Memory B cell (primary cell): ENCODE measurements at places on chromosomes 11 and 22.

DNA sequence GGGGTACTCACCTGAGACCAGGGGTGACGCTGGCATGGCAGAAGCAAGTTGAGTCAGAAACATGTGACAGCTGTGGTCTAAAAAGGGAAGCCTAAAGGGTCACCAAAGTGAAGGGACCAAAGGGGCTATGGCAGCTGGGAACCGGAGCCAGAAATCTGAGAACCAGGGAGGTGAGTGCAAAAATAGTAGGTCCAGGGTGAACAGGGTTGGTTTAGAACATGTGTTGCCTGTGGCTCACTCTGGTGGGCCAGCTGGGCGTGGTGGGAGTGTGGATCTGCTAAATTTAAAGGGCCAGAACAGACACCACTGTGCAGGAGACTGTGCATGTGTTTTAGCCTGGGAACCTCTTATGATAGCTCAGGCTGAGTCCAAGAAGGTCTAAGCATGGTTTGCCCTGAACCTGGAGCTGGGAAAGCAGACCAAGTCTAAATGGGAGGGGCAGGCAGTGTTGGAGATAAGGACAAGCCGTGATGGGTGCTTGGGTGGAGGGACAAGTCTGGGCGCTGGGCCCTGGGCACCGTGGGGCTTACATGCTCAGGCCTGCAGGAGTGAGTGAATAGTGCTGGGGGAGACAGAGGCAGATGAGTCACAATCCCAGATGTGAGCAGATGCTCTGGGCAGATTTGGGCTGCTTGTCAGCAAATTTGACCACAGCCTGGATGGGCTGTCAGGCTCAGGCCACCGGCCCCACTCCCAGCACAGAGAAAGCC lies 41.4 kb upstream of the ZBED5 start:
- no peak for DNase-seq

DNA sequence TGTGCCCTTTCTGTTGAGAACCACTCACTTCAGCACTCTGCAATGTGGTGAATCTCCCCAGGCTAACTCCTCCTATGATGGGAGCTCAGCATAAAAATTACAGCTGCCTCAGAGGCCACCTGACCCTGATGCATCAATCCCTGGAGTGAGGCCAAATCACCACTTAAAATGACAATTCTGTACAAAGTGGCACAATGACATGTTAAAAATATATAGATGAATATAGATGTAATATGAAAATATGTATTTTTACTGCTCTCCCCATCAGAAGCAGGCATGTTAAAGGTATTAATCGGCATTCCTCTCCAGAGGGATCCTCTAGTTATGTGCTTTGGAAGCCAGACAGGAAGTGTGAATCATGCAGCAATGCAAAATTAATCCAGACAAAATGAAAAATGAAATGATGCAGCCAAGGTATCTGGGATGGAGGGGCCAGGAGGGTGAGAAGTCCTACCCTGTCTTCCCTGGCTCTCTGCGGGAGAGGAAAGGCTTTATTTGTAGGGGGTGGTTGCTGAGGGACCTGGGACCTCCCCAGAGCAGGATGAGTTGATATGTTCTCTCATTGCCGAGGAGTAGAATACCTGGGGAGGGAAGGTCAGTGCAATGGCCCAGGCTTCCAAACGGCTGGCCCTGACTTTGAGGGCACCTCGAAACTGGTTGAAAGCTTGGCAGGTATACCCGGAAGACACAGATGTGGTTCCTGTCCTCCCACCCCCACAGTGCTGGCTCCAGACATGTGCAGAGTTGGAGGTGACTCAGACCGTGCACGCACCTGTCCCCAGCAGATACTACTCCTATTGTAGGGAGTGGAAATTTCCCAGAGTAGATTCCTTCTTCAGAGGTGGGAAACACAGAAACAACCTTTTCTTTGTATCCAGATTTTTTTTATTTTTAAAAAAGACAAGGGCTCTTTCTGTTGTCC lies 347.9 kb upstream of the NCAM1 start:
- DNase-seq: no peak

DNA sequence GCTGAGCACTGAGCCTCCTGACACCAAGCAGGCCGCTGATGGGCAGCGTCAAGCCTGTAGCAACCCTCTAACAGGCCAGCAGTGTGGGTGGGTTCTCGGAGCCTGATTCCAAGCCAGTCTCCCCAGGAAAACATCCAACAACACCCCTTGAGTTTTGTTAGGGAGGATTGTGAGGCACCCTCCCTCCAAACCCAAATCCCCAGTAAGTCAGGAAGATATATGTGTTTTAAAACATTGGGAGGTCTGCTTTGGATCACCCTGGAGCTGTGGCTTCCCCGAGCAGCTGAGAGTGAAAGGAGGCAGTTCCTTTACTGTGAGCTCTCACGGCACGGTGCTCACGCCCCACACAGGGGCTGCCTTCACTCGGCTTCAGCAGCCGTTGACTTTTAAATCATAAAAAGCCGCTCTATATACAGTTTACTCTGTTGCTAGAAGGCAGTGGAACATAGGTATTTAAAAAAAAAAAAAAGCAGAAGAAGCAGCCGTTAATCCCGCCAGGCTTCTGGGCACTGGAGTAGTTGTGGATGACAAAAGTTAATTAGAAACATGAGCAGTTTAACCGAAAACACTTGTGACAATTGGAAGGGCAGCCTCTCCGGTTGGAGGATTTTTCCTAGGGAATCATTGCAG lies 218.6 kb downstream of the NAV2 start:
- DNase-seq: no peak

DNA sequence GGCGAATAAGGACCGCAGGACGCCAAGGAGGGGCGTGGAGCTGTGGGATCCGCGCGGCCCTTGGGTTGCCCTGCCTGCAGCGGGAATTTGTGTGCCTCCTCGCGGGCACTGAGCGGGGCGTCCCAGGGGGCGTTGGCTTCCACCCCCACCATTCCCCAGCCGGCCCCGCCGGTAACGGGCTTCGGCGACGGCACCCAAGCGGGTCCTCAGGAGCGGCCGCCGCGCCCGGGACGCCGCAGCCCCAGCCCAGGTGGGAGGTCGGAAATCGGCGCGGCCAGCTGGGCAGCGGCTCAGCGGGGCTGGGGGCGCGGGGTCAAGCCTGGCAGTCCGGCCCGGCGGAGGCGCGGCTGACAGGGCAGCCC lies 320 bp downstream of the CLTCL1 start:
- no peak for DNase-seq

DNA sequence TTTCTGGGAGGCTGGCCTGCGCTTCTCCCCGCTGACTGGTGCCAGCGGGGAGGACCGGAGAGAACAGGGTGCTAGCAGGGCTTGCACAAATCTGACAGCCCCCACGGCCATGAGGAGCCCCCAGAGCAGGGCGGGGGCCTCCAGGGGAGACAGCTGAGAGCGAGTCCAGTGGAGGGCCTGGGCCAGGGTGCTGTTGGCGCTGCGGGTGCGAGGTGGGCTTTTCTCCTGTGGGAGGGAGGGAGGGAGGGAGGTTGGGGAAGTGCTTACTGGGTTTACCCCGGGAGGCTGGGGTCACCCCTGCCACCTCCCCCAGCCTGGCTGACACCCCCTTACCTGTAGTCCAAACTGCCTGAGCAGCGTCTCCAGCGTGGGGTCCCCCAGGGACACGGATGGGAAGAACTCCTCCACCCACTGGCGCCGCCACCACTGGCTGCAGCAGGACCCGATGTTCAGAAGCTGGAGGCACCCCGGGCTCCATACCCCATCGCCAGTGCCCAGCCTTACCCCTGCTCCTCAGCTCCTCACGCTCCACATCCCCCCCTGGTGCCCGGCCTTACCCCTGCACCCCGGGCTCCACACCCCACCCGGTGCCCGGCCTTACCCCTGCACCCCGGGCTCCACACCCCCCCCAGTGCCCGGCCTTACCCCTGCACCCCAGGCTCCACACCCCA lies 3.9 kb downstream of the LMF2 start:
- DNase-seq: no peak

GRCh38 chr11:74479732-74480123 lies 12.4 kb upstream of the KCNE3 start:
- no peak for DNase-seq

DNA sequence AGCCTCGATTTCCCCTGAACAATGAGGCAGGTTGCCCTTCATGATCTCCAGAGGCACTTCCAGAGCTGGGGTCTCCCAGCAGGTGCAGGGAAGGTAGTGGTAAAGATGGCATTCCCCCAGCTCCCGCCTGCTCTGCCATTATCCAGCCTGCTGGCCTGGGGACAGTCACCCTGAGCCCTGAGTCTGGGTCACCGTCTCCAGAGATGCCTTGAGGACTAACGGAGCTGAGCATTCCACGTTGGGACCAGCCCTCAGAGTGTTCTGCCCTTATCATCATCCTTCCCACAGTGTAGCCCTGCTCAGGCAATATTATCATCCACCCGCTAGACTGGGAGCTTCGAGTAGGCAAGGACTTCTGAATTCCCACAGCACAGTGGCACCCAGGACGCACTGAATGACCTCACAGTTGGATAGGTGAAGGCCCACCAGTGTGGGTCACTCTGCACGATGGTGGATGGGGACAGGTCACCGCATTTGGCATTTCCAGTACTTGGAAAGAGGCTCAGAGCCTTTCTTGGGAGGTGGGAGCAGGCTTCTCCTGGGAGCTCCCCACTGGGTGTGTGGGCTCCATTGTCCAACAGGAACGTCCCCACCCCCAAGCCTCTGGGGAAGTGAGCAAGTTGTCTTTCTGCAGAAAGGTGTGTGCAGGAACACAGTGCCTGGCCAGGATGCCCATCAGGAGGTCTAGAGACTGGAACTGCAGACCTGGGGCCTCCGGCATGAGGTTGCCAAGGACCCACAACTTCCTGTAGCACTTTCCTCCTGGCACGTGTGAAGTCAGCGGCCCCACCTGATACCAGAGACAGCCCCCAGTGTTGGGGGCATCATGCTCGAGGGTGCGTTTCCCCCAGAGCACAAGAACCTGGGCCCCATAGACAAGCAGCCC lies 51.4 kb upstream of the WNT7B start:
- no peak for DNase-seq

GRCh38 chr22:31055635-31056159 lies 25.4 kb upstream of the SMTN start:
- no peak for DNase-seq

DNA sequence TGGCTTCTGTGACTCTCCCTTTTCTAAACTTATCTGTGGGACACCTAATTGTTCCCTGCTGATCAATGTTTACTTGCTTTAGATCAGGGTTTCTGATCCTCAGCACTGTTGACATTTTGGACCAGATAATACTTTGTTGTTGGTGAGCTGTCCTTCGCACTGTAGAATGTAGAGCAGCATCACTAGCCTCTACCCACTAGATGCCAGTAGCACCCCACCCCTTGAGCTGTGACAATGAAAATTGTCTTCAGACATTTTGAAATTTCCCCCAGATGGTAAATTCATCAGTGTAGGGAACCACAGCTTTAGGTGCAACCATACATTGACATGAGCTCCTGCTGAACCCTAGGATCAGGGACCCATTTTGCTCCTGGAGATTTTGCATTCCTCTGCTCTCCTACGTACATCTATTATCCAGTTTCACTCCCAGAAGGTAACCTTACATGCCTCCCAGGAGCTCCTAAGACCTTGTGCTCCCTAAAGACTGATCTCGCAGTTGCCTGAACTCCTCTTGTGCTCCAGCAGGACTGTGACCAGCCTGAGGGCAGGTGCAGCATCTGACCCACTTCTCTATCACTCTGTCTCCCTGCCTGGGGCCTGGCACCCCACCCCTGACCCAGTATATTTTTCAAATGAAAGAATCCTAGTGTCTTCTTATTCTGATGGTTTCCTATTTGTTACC lies 107.8 kb downstream of the FAR1 start:
- no peak for DNase-seq

GRCh38 chr11:2467695-2468055 lies 22.9 kb downstream of the KCNQ1 start:
- DNase-seq: no peak

DNA sequence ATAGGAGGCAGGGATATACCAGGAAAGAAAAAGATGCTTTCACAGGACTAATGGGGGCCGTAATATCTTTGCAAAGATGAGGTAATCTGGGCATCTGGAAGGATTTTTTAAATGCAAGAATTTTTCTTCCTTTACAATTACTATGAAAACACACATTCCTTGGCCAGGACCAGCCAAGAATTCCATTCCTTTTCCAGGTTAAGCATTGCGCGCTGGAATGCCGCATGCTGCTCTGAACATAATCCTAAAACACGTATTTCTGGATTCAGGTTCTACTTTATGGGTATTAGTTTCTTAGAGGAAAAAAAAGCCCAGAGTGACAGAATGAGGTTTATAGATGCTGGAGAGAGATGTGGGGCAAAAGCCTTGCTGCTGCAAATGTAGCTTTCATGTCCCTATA lies 99.4 kb upstream of the SORL1-AS1 start:
- no peak for DNase-seq

GRCh38 chr11:83746921-83747585 lies 460.9 kb upstream of the CCDC90B start:
- DNase-seq: no peak

DNA sequence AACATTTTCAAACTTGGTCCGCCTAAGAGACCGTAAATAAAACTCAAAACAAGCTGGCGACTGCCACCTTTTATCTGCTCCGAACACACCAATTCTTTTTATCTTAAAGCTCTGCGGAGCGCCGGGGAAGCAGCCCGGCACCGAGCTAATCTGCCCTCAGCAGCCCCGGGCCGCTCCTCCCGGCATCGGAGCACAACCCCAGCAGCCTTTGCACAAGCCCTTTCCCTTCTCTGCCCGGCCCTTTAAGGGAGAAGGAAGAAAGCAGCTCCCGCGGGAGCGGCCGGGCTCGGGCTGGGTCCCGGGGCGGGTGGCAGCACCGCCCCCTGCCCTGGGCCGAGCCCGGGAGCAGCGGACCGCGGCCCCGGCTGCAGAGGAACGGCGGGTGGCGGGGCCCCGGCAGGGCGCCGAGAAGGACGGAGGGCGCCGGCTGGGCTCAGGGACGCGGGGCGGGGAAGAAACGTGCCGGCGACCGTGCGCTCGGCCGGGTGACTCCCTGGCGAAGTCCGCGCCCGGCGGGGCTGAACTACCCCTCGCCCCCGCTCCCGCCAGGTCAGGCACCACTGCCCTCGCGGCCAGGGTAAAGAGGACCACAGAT lies 133.6 kb upstream of the C11orf58 start:
- no peak for DNase-seq

- no peak for DNase-seq
Observed at GRCh38 chr11:45001466-45002165, 50.9 kb upstream of the TP53I11 start.

DNA sequence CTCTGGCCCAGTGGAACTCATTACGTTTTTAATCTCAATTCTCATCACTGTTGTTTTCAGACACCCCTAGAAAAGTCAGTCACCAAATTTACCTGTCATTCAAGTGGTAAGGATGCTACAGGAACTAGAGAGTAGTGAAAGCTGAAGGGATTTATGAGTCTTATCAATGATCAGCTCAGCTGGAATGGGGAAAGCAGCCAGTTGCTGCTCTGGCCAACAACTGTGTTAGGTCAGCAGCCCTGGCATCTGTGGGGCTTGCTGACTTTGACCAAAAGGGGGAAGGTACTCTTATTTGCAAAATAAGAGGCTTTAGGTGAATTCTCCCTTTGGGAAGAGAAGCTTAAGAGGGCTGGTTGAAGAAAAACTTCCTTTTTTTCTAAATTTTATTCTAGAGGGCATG lies 76.2 kb upstream of the HORMAD2 start:
- no peak for DNase-seq
